ENCODE measurements at places on chromosomes 3 and 15.
A peak's percentile ranks its signal among the peaks of the same experiment; 100 is the strongest.

DNA sequence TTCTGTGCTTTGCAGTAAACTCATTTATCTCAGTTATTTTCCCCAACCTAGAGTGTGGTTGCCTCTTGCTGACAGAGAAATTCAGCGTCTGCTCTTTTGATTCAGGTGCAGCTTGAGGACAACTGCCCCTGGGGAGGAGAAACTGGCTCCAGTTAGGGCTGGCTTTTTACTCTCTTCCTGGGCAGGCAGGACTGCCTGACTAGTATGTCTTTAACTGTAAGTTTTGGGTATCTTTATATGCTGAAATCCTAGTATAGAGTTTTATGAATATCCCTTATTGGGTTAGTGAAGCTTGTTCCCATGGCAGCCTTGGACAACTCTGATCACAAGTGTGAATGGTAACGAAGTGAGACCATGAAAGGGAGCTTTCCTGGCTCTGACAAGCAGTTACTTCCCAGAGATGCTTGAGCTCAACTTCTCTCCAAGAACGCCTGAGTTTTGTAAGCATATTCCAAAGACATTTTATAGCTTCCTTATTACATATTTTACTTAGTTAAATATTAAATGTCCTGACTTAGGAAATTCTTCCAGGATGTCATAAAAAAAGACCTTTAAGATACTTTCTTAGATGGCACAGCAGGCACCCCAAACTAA lies 27.1 kb downstream of the CCNB2 start:
- DNase-seq = no peak

DNA sequence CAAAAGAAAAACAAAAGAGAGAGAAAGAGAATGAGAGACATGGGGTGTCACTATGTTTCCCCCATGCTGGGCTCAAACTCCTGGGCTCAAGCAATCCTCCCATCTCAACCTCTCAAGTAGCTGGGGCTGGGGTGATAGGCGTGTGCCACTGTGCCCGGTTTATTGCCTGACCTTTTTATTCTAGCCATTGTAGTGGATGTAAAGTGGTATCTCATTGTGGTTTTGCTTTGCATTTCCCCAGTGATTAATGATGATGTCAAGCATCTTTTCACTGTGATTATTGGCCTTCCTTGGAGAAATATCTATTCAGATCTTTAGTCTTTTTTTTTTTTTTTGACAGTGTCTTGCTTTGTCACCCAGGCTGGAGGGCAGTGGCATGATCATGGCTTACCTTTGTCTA lies 37.7 kb upstream of the GK5 start:
- DNase-seq = no peak

- no peak for DNase-seq
Measured at GRCh38 chr3:167209011-167209410, 171.1 kb downstream of the ZBBX start.

GRCh38 chr3:140754936-140755335 lies 77.1 kb downstream of the TRIM42 start:
- no peak for DNase-seq

- no peak for DNase-seq
Measured at GRCh38 chr3:77786216-77786615, 746.3 kb downstream of the ROBO2 start.

- DNase-seq = peak; percentile 52
Measured at GRCh38 chr3:41418961-41419691, 219.8 kb downstream of the CTNNB1 start.

DNA sequence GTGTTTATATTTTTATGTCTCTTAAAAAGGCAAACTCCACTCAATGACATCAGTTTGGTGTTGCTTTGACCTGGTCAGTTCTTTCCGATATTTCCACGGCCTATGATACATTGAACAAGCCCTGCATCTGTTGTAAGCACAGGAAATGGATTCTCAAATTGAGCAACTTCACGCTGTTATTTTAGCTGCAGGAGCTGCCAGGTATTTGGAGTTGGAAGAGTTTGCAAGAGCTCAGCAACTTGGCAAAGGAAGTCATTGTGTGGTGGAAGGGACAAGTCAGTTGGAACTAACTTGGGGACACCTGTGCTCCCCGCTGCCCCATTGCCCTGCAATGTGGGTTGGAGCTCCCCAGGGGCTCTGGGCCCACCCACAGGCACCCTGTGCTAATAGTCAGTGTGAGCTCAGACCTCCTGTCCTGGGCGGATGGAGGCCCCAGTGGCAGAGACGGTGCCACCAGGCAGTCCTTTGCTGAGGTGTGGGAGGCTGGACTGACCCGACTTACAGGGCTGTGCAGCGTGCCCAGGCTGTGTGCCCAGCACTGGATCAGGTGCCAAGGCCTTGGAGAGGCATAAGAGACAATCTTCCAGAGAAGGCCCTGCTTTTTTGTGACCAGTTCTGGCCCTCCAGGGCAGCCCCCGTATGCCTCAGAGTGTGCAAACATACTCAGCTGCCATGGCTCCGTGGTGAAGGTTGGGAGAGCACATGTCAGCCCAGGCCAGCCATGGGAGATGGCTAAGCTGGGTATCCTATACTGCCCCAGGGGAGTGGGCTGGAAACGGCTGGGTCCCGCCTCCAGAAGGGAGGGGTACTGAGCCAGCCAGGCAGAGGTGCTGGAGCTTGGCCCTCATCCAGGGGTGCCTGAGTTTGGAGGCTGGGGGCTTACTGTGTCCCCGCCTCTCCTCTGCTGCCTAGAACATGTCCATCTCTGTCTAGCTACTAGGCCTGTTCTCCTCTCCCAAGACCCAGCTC lies 43.5 kb downstream of the KY start:
- DNase-seq = no peak

Measured in hematopoietic multipotent progenitor cell (in vitro differentiated cells).